Right cardiac atrium (tissue), 5 donors: ENCODE measurements at places on chromosomes 7 and 10. TPM values are rescaled to one million over a fixed set of nuclear protein-coding genes. Genes with fewer than 3 reads are reported as not detected.

The SLC37A3 gene
- 11.8 TPM for polyA plus RNA-seq

The NDUFA5 gene
- 375 TPM for polyA plus RNA-seq

The MSS51 gene
- 1.4 TPM for polyA plus RNA-seq

The IL6 gene
- 17.2 TPM for polyA plus RNA-seq

The NRCAM gene
- polyA plus RNA-seq = 1.3 TPM

DNA sequence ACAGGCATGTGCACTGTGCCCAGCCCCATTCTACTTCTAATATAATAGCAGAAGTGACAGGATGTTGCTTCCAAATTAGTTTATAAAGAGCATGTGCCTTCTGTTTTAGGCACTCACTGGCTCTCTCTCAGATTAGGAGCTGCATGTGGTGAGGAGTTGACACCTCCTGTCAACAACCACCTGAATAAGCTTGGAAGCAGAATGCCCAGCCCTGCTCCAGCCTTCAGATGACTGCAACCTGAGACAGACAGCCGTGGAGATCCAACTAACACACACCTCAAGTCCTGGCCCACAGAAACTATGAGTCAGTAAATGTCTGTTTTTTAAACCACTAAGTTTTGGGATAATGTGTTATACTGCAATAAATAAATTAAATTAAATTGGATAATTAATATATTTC is 54.5 kb downstream of the PARD3 start:
- DNase-seq = no peak

DNA sequence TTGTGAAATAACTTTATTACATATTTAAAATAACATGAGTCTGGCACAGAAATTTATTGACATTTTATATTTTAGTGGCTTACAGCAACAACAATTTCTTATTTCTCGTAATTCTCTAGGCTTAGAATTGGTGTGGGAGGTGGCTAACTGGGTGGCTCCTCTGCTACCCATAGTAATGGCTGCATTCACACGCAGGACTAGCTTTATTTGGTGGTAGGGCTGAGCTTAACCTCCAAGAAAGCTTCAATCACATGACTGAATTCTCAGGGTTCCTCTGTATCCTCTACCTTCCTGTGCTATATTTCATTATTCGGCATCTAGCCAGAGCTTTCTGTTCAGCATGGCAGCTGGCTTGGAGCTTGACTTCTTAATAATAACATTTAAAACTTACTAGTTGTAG is 138.8 kb downstream of the ZWINT start:
- no peak for DNase-seq

DNA sequence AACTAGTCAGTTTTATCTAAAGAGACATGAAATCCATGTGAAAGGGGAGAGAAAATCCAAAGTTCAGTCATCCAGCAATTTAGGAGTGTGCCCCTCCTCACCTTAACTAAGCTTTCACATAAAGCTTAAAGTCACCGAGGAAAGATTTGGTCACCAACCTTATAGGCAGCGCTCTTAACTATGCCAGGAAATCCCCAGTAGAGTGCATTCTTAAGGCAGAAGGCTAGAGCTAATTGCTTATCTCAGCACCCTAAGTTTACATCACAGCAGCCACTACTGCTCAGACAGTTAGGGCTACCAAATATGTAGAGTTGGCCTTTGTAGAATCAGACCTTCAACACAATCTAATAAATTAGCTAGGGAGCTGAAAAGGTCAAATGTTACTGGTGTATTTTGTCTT is 47.9 kb downstream of the MTPN start:
- no peak for DNase-seq

DNA sequence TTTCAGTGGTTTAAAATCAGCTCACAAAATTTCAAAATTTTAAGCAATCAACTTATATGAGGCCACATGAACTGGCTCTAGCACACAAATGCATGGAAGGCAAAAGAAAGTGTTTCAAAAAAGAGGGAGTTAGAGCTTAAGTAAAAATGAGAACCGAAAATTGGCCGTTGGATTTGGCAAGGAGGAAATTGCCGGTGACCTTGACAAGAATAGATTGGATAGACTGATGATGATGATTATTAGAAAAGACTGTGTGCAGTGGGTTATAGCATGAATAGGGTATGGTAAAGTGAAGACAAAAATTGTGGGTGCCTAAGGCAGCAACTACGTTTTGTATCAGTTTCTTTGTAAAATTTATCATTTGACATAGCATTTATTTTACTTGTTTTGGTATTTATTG is 175.7 kb downstream of the SEMA3D start:
- DNase-seq = no peak

GRCh38 chr10:59903871-59904270 is 2.5 kb downstream of the CCDC6 start:
- no peak for DNase-seq

GRCh38 chr10:125101049-125101448 is 59.3 kb downstream of the CTBP2 start:
- DNase-seq = no peak

DNA sequence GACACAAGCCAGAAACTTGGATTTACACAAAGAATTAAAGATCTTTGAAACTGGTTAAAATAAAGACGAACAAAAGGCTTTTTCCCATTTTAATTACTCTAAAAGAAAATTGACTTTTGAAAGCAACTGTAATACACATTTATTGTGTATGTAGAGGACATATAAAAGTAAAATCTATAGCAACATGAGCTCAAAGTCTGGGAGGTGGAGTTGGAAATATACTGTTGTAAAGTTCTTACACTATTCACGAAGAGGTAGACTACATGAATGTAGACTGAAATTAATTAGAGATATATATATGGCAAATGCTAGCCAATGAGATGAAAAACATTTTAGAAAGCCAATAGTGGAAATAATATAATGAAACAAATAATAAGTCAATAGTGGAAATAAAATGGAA is 251.0 kb downstream of the AHR start:
- no peak for DNase-seq

- DNase-seq = no peak
These were observed 54.4 kb downstream of the MYPN start for GRCh38 chr10:68163735-68164134.

DNA sequence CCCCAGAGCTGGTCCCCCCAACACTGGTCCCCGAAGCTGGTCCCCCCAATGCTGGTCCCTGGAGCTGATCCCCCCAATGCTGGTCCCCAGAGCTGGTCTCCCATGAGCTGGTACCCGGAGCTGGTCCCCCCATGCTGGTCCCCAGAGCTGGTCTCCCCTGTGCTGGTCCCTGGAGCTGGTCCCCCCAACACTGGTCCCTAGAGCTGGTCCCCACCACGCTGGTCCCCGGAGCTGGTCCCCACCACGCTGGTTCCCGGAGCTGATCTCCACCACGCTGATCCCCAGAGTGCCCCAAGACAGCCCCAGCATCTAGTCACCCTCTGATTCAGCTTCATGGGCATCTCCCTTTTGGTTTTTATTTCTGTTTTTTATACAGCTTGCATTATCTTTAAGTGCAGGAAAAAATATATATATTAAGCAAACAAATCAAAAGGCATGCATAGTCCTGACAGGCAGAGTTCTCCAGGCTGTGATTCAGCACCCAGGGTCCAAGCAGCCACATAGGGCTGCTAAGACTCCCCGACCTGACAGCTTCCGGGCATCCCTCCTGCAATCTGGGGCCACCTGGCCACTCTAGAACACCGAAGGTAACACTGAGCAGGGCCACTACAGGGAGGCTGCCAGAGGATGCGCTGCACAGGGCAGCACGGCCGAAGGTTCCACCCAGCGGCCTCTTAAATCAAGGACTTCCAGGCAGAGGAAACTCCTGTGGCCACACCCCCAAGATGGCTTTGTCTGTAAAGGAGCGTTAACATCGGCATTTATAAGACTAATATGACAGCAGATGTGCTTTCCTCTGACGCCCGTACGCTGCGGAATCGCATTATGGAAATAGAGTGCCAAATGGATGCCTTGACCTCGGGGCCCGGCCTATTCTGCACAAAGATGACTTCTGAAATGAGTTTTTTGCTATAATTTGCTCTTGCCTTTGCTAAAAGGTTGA is 215.0 kb downstream of the PTPRN2 start:
- DNase-seq = no peak

GRCh38 chr7:125814100-125814499 is 884.5 kb upstream of the POT1 start:
- DNase-seq = no peak

- no peak for DNase-seq
These were observed 104.6 kb downstream of the HECTD2 start for GRCh38 chr10:91514787-91515186.

- DNase-seq = no peak
These were observed 9.4 kb downstream of the SLC35B4 start for GRCh38 chr7:134307320-134307719.

DNA sequence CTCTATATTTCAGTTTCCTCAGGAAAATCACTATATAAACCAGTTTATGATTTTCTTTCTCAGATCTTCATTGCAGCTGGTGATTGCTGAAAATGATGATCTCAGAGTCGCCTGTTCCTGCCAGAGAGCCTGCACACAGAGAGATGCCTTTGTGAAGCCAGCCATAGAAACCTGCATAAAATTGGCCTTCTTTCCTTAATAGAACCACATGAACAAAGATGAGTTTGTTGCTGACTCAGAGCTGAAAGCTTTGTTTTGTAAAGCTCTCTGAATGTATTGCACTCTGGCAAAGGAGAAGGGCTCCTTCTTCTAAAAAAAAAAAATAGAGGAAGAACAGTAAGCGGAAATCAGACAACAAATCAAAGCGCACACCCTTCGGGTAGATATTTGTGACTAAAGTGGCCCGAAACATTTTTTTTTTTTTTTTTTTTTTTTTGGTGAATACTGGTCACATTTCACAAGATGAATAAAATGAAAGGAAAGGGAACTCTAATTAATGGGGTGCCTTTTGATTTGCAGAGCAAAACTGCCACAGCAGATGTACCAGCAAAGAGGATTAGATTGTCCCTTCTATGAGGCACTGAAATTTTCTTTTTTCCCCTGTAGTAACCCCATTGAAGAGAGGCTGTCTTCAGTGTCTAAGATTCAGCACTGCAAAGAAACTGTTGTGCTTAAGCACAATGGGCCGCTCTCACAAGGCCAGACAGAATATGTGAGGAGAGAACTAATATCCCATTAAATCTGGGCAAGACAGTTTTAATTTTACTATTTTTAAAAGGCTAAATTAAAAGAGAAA is 75.1 kb upstream of the PTPRZ1 start:
- DNase-seq = no peak

GRCh38 chr10:102802920-102803534 is 34.2 kb downstream of the CYP17A1 start:
- peak; percentile 73 for DNase-seq

DNA sequence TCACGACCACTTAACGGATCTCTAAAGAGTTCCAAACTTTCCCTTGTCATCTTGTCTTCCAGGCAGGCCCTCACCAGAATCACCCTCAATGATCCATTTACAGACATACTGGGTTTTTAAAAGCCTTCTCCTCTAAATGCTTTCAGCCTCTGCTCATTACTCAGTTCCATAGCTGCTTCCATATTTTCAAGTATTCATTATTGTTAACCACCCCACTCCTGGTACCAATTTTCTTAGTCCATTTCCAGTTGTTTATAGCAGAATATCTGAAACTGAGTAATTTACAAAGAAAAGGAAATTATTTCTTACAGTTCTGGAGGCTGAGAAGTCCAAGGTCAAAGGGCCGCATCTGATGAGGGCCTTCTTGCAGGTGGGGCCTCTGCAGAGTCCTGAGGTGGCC is 56.5 kb upstream of the NKX6-2 start:
- DNase-seq = no peak

- no peak for DNase-seq
These were observed 335.1 kb upstream of the MBL2 start for GRCh38 chr10:53107711-53108110.

DNA sequence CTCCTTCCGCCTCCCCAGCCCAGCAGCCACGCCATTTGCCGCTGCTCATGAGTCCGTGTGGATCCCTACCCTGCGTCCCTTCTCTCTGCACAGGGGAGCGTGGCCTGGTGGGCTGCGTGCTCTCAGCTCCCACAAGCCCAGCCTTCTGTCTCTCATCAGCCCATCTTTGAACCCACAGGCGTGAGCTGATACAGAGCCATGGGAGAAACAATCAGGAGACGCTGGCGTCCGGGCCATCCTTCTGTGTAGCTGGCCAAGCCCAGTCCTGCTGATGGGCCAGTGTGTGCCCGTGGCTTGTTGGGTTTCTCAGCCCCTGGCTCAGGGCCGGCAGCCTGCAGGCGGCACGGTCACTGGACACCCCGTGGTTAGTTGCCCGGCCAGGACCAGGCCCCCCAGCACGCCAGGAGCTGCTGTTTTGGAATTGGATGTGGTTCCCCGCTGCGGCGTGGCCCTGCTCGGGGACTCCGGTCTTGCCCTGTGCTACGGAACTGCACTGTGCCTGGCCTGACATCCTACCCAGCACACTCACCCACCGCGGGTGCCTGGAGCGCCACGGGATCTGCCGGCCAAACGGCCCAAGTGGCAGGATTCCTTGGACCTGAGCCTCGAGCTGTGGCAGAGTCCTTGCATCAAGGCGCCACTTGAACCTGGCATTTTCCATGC is 88.9 kb downstream of the ELFN1 start:
- peak; percentile 58 for DNase-seq

DNA sequence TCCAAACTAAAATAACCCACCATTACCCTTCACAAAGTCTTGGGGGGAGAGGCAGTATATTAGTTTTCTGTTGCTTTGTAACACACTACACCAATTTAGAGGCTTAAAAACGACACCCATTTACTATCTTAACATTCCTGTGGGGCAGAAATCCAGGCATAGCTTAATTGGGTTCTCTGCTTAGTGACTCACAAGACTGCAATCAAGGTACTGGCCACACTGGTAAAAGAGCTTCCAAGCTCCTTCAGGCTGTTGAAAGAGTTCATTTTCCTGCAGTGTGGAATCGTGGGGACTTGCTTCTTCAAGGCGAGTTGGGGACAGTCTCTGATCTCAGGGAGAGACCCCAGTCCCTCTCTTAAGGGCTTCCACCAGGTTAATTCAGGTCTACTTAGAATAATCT is 139.1 kb downstream of the XPNPEP1 start:
- DNase-seq = no peak

GRCh38 chr7:69411466-69411865 is 186.8 kb upstream of the AUTS2 start:
- DNase-seq = no peak

GRCh38 chr7:66355756-66356155 is 150.6 kb downstream of the TPST1 start:
- DNase-seq = no peak

DNA sequence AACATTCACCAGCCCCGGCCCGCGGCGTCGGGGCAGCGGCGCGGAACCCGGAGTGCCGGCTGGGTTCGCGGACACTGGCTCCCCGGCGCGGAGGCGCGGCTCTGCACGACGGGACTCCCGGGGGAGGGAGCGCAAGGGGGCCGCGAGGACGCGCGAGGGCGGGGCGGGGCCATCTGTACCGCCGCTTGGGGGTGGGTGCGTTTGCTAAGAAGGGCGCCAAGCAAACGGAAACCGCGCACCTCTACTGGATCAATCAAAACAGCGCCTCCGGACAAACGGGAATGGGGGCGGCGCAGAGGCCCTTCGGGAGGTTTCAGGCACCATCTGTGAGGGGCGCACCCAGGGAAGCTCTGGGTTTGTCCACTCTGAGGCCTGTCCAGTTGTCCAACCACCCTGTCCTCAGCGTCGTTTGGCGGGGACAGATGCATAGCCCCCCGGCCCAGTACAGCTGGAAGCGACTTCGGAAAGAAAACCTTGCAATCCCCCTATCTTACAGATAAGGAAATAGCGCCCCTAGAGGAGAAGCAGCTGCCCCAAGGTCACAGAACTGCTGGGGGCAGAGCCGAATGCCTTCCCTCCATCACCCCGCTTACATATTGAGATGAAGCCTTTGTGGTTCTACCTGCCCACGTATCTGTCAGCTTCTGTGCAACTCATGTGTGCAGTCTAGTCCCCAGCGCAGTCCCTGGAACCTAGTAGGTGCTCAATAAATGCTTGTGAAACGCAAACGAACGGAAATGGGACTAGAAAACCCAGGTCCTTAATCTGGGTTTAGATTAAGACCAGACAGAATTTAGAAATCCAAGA is 10.7 kb upstream of the SLIT1 start:
- peak; percentile 34 for DNase-seq
